ENCODE measurements at places on chromosomes 3 and 15.

GRCh38 chr3:46489875-46490274 is 7.9 kb upstream of the RTP3 start:
- no peak for DNase-seq

- no peak for DNase-seq
Measured at GRCh38 chr3:2976212-2976611, 134.0 kb downstream of the IL5RA start.

- no peak for DNase-seq
Measured at GRCh38 chr15:93278006-93278405, 189.0 kb upstream of the RGMA start.

DNA sequence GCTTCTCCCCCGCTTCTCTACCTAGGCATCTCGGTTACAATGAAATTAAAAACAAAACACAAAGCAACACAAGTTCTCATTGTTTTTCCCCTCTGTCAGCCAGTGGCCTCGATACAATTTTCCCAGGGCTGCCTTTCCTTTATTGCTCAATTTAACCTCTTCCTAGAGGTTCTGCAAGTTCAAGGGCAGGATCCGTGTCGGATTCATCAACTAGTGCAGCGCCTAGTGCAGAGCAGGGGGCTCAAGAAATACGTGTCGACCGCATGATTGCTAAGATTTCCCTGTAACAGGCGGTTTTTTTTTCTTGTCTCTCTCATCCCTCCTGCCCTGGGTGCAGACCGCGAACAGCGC is 1.4 kb upstream of the BHLHE40 start:
- no peak for DNase-seq

DNA sequence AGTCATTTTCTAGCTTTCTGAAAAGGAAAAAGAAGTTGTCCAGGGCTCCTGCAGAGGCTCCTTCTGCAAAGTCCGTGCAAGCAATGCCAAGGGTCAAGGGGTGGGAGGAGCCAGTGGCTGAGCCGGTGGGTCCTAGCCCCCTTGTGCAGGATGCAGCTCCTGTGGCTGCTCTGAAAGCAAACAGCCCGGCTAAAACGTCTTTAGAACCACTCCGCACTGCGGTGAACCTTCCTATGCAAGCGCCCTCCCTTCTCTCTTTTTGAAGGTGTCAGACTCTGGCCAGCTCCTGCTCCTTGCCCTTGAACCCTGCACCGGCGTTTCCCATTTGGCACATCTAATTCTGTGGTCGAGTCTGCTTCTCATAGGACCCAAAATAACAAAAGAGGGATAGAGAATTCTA is 183.1 kb downstream of the UACA start:
- DNase-seq, result no peak
